ENCODE measurements at places on chromosomes 11 and 22.

GRCh38 chr22:49345896-49346295, 481.8 kb downstream of the BRD1 start:
- no peak for DNase-seq

GRCh38 chr11:6583584-6583983, 19.8 kb downstream of the RRP8 start:
- DNase-seq = no peak

- DNase-seq = no peak
These were observed 17.2 kb downstream of the SCGB1A1 start for GRCh38 chr11:62435846-62436660.

DNA sequence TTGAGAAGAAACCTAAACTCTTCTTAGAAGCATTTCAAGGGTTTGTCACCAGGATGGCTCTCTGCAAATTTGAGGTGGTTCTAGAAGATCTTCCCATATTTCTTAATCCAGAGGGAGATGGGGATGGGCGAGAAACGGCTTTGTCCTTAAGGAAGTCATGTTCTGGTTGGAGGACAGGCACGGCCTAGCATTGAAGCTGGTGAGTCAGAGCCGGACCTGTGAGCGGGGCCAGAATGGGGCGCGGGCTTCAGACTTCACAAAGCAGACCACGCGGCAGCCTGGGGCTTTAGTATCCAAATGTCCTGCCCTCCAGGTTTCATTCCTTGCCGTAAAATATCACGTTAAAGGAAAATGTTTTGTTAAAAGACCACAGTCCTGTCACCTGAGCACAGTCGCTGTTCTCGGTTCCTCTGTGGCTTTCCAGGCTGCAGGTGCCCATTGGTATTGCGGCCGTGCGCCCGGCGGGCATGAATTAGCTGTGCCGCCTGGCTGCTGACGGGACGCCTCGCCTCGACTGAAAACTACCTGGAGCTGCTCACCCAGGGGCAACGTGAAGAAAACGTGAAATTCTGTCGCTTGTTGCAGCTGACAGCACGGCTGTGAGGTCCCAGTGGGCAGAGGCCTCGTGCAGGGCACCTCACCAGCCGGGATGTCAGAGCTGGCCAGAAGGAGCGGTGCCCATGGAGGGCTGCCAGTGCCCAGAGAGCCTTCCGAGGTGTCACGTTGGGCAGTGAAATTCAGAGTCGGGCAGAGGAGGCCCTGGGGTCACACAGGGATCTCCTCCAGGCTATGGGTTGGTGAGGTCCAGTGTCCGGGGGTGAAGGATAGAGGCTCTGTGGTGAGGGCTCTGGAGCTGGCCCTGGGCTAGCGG, 59.0 kb downstream of the LRP5 start:
- no peak for DNase-seq

DNA sequence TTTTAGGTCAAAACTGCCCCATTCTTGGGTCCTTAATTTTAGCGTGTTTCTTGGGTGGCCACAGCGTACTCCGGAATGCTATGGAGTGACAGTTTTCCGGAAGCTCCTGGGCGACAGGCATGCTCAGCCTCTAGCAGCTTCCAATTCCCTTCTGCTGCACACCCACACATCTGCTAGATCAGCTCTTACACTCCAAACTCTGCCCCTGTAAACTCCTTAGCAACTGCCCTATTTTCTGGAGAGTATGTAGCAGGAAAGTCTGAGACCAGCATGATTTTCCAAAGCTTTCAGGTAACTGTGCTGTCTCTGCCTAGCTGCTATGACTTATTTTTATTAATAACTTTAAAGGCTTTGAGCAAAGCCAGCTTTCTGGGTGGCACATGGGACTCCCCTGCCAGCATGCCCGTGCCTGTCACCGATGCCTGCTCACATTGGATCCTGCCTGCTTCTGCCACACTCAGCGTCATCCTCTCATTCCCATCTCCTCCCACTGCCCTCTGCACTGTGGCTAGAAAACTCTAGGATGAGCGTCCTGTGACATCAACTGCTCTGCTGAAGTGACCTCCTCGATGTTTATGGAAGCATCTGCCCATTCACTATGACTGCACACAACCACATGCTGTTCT, 17.3 kb downstream of the TOLLIP start:
- no peak for DNase-seq

Data from stimulated activated CD8-positive, alpha-beta memory T cell treated with anti-CD3 and anti-CD28 coated beads, Interleukin-2, amount 100 ng/mL, for 48 hours (primary cell).